ENCODE measurements at places on chromosomes 7 and 10. TPM values are rescaled to one million over a fixed set of nuclear protein-coding genes. Genes with fewer than 3 reads are reported as not detected.

Gene GALNT17
- not detected for polyA plus RNA-seq

Gene CCL24
- polyA plus RNA-seq: not detected

Gene MCMBP
- polyA plus RNA-seq: 60.4 TPM

Gene CRPPA
- 0.34 TPM for polyA plus RNA-seq

Gene CABCOCO1
- not detected for polyA plus RNA-seq

Gene ZNF117
- 0.50 TPM for polyA plus RNA-seq
